ENCODE measurements at places on chromosomes 2 and 18. TPM values are rescaled to one million over a fixed set of nuclear protein-coding genes. Genes with fewer than 3 reads are reported as not detected.

DNA sequence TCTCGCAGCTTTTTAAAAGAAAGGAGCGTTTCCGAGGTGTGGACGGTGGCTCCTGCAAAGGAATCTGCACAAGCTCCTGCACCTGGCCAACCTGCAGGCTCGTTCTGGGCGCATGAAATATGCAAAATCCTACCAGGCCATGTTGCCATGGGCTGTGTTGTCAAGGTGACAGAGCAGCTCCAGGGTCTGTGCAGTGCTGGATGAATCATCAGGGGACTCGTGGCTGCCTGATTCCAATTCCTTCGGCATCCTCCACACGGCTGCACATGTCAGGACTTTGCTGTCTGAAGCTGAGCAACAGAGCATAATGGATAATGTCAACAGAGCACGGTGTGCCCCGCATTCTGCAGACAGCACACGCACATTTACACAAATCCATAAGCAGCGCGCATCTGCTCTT is 120.5 kb downstream of the EIPR1 start:
- H3K27ac ChIP-seq: no peak overlapping the region
- peaks cover 9% of the 10 kb centered on the region for H3K36me3 ChIP-seq
- DNase-seq: no peak
- no peaks in the 10 kb centered on the region for H3K27me3 ChIP-seq

Gene PRKAG3
- total RNA-seq: not detected

Gene RTTN
- total RNA-seq: 73.7 TPM

DNA sequence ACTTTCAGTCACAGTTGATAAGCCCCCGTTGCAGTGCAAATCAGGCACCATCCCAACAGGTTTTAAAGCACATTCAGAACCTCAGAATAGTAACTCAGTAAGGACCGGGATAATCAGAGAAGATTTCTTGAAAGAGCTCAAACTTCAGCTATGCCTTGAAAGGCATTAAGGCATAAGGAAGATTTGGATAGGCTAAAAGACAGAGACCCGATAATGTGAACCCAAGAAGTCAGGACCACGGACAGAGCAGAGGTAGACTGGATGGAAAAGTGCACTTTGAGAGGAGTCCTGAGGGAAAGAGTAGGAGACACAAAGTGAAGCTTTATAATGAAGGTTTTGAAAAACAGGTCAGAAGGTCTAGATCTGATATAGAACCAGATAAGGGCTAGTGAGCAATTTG is 36.9 kb upstream of the KLF7 start:
- DNase-seq: no peak
- H3K4me1 ChIP-seq: no peaks in the 10 kb centered on the region
- no peak overlapping the region for H3K27ac ChIP-seq
- peaks cover 23% of the 10 kb centered on the region for H3K27me3 ChIP-seq

Gene SCN2A
- not detected for total RNA-seq

All from natural killer cell treated with Interleukin-12 subunit alpha and Interleukin-12 subunit beta and Interleukin-15 and Interleukin-18, amount 100 ng/mL, for 72 hours (primary cell).